ENCODE measurements at places on chromosomes 6 and 20.

- DNase-seq: no peak
These were observed 44.2 kb upstream of the FAM50B start for GRCh38 chr6:3804964-3805363.

GRCh38 chr6:116387374-116387773 is 16.6 kb downstream of the DSE start:
- DNase-seq: no peak

DNA sequence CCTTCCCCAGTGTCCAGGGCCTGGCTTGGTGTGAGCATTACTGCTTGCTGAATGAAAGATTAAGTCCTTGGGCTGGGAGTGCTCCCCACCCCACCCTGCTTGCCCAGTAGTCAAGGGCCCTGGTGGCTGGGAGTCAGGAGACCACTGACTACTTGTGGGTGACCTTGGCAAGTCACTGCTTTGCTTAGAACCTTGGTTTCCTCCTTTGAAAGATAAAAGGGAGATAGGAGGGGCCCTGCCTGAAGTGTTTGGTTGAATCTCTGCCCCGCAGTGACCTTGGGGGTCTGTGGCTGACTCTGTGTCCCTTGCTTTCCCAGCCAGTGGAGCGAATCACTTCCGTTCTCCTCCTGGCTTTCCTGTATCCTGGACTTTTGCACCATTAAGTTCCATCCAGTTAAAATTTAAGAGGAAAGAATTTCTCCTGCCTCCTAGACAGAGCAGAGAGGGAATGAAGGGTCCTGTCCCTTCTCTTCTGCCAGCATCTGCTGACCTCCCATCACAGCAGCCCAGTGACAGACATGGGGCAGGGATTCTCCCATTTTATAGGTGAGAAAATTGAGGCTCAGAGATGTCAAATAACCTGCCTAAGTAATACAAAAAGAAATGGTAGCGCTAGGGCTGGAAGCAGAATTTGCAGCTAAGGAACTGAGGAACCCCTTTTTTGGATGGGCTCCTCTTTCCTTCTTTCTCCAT is 3.5 kb upstream of the EPB41L1 start:
- DNase-seq: no peak

DNA sequence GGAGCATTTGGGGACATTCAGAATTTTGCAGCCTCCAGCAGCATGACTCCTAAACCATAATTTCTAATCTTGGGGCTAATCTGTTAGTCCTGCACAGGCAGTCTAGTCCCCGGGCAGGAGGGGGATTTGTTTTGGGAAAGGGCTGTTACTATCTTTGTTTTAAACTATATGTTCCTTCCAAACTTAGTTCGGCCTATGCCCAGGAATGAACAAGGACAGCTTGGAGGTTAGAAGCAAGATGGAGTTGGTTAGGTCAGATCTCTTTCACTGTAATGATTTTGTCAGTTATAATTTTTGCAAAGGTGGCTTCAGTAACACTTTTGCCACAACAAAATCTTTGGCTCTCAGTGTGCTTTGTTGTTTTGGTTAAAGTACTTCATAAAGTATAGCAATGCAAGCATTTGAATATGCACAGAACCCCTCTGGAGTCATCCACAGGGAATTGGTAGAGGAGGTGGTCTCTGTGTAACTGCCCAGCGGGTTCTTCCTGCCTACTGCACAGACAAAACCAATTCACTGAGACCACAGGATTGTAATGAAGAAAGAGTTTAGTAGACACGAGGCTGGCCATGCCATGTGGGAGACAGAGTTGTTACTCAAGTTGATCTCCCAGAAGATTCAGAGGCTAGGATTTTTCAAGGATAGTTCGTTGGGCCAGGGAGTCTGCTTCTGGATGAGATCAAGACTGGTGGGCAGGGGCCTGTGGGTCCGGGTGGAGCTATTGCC is 224.1 kb upstream of the MYLIP start:
- no peak for DNase-seq

DNA sequence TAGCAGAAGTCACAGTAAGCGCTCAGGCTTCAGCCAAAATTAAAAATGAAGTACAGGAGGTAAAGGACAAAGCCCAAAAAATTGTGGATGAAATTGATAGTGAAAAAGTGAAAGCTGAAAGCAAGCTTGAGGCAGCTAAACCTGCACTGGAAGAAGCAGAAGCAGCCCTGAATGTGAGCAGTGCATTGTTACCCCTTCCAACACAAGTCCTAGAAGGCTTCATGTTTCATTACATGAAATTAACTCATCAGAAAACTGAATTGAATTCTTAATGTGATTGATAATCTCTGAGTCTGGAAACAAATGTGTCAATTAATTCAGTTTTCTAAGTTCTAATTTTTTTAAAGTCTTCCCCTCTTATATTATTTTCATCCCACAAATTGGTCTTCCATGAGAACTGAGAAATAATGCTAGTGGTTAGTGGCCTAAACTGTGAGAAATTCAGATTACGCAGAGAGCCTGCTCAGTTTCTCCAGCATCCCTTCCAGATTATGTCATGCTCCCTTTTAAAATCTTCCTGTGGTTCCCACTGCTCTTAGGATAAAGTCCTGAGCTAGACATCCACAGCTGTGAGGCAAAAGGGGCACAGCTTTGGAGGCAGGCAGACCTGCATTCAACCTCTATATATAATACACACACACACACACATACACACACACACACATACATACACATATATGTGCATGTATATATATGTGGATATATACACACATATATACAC is 133.2 kb upstream of the GLP1R start:
- no peak for DNase-seq

DNA sequence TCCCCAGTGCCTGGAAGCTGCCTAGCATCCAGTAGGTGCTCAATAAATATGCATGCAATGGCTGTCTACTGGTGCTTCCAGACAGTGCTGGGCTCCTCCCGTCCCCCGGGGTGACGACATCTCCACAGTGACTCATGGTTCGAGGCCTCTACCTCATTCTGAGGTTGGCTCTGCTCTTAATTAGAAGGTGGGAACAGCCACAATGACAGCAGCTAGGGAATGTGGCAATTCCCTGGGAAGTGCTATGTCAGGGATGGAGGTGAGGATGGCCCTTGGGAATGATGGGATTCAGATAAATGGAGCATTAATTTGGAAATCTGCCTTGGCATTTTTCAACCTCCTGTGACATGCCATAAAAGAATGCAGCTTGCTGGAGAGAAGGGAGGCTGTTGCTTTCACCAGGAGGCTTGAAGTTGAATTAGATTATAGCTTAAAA is 43.5 kb upstream of the NFATC2 start:
- DNase-seq: no peak

DNA sequence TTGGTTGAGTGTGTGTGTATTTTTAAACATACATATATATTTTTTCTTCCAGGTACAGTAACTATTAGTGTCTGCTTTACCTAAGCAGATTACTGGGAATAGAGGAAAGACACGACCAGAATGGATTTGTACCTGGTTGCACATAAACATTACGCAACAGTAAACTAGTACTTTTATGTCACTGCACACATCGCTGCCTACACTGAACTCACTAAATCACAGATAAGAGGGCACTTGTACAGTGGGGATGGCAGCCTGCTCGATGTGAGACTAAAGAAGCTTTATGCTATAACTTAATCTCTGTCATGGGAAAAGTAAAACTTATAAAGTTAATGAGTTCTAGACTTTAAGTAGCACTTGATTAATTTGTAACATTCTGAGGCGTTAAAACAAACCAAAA is 89.5 kb upstream of the SIM1 start:
- no peak for DNase-seq
